ENCODE measurements at places on chromosomes 3 and 15. TPM values are rescaled to one million over a fixed set of nuclear protein-coding genes. Genes with fewer than 3 reads are reported as not detected.
A peak's percentile ranks its signal among the peaks of the same experiment; 100 is the strongest.

DNA sequence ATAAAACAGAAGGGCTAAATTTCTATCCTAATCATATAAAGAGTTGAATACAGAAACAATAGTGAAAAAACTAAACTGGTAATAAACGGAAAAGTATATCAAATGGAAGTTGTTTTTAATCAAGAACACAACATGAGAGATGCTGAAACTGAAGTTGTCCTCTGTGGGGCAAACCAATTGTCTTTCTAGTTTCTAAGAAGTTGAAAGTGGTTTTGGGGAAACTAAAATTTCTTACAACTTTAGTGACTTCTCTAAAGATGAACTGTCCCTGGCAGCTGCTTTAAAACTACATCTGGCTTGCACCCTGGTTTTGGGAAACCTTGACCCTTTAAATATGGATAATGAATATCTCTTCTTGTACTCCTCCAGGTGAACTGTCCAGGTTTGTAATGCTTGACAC, 155.6 kb downstream of the ADAM10 start:
- DNase-seq: no peak

- no peak for DNase-seq
These were observed 726.0 kb upstream of the CFAP20DC start for GRCh38 chr3:59775761-59776325.

Gene HMCES
- total RNA-seq: 30.5 TPM

- peak; percentile 6 for DNase-seq
These were observed 154.7 kb upstream of the GOLIM4 start for GRCh38 chr3:168250415-168250861.

Gene ISL2
- total RNA-seq: 0.26 TPM

Gene LSMEM2
- total RNA-seq: not detected

- no peak for DNase-seq
These were observed 756 bp upstream of the CAMK2N2 start for GRCh38 chr3:184261854-184262763.

GRCh38 chr3:70816346-70816745, 503.9 kb upstream of the MDFIC2 start:
- no peak for DNase-seq

Gene BBX
- total RNA-seq: 49.5 TPM

- no peak for DNase-seq
These were observed 3.5 kb upstream of the FYTTD1 start for GRCh38 chr3:197746209-197746608.

Gene PPP1R14D
- total RNA-seq: not detected

Gene GOLGA8O
- total RNA-seq: 0.51 TPM

Gene LEKR1
- under 0.01 TPM for total RNA-seq

DNA sequence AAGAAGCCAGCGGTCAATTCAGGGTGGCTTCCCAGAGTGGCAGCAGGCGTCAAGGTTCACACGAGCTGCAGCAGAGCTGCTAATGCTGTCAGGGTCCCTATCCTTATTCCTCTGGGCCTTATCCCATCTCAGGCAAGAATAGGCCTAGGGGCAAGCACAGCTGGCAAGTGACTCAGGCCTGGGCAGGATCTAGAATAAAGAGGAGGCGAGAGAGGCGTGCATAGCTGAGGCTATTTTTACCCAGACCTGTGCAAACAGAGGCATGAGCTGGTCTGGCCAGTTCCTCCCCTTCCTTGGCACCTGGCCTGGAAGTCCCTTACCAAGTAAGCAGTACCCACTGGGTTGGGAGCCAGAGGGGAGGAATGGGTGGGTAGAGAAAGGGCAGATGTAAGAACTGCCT, 12.2 kb upstream of the VIPR1 start:
- peak; percentile 90 for DNase-seq

DNA sequence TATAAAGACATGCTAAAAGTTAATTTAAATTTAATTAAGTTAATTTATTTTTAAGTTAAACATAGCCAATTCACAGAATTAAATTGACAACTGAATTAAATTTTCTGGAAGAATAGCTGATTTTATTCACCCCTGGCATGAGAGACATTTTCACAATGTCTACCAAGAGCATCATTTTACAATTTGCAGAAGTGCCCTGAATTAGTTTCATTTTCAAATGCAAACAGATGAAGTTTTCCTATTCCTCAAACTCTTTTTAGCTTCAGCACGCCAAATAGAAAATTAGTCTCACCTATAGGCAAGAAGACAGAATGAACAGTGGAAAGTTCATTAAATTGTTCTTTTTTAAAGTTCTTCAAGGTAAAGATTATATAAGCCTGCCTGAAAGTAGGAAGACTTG, 259.3 kb downstream of the ZBBX start:
- DNase-seq: no peak

All from bronchial epithelial cell (primary cell).